ENCODE measurements at places on chromosomes 1 and 21.

- no peak for DNase-seq
Measured at GRCh38 chr1:207101720-207102119, 2.3 kb upstream of the C4BPA start.

DNA sequence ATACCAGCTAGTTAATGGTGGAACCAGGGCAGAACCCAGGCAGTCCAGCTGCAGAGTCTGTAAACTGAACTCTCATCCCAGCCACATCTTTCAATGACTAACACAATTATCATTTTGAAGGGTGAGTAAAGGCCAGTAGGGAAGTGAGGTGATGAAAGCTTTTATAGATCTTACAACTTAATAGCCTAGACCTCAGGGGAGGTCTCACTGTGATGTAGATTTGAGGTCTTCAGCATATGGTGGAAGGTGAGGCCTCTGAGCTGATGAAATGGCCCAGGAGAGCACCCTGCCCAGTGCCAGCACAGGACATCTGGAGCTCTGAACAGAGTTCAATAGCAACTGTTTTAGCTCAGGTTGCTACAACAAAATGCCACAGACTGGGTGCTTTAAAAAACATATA lies 44.8 kb upstream of the POU2F1 start:
- DNase-seq, result no peak

GRCh38 chr1:36735436-36735835 lies 252.7 kb upstream of the CSF3R start:
- no peak for DNase-seq

DNA sequence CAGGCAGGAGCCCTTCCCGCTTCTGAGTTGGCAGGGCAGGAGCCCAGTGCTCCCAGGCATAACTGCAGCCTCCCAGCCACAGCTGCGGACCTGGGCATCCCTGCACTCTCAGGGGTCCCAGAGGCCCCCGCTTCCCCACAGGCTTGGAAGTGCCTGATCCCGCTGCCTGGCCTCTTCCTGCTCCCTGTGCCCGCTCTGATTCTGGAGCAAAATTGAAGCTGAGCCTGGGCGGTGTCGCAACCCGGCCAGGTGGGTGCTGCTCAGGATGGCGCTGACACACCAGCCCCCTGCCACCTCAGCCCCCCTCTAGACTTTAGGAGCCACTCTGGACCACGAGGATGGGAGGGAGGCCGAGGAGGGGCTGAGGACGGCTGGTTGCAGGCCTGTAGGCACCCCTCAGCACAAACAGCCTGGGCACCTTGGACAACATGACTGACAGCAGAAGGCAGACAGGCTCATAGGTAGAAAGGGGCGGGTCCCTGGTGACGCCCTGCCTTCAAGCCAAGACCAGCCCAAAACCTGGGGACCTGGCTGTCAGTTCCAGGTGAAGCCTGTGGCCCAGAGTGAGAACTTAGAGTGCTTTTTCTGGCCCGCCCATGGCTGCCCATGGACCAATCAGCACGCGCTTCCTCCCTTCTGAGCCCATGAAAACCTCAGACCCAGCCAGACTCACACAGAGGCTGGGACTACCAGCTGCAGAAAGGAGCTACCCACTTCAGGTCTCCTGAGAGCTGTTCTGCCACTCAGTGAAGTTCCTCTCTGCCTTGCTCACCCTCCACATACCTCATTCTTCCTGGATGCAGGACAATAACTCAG lies 7.2 kb downstream of the HLCS start:
- DNase-seq, result no peak

GRCh38 chr1:208437401-208437800 lies 193.2 kb upstream of the PLXNA2 start:
- DNase-seq, result peak; percentile 24

DNA sequence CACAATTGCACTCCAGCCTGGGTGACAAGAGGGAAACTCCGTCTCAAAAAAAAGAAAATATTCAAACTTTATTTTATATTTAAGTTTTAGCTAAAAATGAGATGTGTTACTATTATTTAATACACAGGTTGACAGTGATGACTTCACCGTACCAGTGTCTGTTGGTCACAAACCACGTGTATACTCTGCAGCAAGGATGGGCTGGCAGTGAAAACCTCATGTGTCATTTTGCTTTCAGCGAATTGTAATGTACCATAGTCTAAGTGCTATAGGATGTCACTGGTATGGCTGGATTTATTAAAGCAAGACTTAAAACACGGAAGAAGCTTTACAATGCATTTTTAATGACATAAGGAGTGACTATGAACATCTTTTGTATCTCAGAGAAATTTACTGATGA lies 28.1 kb upstream of the NHLH2 start:
- no peak for DNase-seq

DNA sequence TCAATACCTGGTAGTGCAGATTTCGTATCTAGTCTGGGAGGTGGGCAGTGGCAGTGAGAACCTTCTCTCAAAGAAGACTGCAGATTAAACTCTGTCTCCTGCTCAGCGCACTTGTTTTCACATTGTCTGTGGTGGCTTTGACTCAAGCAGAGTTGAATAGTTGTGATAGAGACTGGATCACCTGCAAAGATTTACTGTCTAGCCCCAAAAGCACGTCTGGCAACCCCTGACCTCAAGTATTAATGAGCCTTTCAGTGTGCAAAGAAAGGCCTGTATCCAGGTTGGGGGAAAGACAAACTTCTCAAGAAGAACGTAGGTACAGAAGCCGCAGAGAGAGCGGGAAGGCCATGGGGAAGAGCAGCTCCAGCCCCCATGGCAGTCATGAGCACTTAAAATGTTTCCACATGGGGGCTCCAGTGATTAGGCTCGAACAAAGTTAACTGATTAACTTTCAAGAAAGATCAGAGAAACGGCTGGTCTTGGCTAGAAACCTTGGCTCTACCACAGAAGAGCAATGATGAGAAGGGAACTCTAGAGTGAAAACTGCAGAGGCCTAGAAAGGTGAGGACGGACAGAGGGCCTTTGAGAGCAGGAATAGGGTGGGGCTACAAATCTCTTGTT lies 15.2 kb downstream of the HENMT1 start:
- no peak for DNase-seq

DNA sequence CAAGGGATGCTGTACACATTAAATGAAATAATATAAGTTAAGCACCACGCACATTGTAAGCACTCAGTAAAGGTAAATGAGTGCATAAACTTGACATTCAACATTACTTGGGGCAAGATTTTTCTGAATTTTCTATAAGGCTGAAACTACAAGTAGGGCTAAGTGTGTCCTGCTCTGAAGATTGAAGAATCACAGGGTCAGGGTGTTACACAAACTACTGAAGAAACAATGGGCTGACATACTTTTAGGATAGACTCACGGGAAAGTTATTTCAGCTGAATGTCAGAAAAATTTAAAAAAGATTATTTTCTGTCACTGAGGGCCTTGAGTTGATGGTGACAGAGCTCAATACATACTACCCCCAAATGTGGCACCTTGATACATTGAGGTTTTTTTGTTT lies 644.2 kb upstream of the PLXNA2 start:
- DNase-seq, result no peak

GRCh38 chr1:208172423-208173145 lies 71.6 kb downstream of the PLXNA2 start:
- no peak for DNase-seq

DNA sequence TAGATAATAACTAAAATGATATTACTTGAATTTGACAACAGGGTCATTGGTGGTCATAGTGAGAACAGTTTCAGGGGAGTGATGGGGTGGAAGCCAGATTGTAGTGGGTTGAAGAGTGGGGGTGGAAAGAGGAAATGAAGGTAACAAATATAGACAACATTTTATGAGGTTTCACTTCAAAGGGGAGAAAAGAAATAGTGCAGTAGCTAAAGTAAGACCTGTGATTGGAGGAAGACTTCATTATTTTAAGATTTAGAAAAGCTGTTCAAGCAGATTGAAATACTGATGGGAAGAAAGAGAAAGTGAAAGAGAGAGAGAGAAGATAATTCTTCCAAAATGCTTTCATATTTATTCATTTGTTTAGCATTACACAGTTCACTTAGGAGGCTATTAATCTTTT lies 52.0 kb upstream of the KCNA3 start:
- DNase-seq, result no peak

GRCh38 chr1:12521096-12521495 lies 96.9 kb downstream of the DHRS3 start:
- peak; percentile 73 for DNase-seq

- no peak for DNase-seq
Measured at GRCh38 chr1:102472520-102472919, 475.8 kb upstream of the OLFM3 start.

- DNase-seq, result no peak
Measured at GRCh38 chr1:186102107-186102506, 272.9 kb downstream of the TPR start.

- no peak for DNase-seq
Measured at GRCh38 chr1:36367798-36368197, 17.9 kb downstream of the STK40 start.

- no peak for DNase-seq
Measured at GRCh38 chr1:64523413-64524337, 53.7 kb downstream of the CACHD1 start.

DNA sequence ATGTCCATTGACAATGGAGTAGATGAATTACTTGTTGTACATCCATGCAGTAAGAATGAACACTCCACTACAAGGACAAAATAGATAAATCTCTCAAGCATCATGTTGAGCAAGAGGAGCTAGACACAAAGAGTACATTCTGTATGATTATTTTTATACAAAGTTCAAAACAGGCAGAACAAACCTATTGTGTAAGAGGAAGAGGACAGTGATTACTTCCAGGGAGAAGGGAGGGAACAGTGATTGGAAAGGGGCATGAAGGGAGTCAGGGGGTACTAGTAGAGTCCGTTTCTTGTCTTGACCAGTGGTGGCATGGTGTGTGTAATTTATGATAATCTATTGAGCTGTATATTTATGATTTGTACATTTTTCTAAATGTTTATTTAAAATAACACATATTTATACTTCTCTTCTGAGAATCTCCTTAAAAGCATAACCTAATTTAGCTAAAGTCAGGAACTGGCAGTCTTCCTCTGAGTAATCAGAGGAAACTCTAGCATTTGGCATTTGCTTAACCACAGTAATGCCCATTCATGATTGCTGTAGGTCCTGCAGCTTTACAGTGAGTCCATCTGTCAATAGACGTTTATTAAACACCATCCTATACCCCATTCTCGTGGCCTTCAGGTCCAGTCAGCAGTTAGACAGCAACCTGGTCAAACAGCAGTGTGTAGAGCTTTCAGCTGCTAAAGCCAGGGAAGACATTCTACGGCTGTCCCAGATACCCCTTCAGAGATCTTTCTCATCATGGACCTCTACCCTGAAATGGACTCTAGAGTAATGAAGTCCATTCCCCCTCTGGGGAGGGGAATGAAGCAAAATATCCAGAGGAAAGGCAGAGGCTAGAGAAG lies 114.1 kb upstream of the GALNT2 start:
- no peak for DNase-seq

DNA sequence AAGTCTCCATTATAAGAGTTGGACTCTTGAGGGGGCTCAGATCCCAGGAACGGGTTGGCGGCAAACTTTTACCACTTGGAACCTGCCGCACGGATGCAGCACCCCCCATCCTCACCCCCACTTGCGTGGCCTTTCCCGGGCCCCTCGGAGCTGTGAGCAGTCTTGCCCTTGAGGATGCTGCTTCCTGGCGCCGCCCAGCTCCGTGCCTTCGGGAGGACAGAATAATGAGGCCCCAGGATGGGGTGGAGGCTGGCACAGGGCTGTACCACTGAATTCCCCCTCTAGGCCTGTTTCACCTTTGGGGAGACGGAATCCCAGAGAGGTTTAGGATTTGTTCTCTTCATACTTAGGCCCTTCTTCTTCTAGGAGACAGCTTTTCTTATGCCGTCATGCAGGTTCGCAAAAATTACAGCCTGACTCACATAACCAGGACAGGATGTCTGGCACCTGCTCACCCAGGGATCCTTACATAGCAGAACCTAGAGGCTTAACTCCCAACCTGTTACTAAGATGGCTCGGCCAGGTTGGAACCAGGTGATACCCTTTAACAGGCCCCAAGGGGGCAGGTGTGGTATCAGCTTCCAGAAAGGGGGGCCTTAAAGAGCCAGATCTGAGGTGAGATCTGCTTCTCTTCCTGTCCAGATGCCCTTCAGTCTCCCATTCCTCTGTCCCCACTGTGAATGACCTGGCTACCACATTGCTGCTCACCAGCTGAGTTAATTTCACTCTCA lies 1.5 kb downstream of the TRNP1 start:
- no peak for DNase-seq

- peak; percentile 97 for DNase-seq
Measured at GRCh38 chr1:200351826-200352549, 57.8 kb downstream of the ZNF281 start.

- DNase-seq, result no peak
Measured at GRCh38 chr1:210464519-210465039, 135.9 kb downstream of the HHAT start.

DNA sequence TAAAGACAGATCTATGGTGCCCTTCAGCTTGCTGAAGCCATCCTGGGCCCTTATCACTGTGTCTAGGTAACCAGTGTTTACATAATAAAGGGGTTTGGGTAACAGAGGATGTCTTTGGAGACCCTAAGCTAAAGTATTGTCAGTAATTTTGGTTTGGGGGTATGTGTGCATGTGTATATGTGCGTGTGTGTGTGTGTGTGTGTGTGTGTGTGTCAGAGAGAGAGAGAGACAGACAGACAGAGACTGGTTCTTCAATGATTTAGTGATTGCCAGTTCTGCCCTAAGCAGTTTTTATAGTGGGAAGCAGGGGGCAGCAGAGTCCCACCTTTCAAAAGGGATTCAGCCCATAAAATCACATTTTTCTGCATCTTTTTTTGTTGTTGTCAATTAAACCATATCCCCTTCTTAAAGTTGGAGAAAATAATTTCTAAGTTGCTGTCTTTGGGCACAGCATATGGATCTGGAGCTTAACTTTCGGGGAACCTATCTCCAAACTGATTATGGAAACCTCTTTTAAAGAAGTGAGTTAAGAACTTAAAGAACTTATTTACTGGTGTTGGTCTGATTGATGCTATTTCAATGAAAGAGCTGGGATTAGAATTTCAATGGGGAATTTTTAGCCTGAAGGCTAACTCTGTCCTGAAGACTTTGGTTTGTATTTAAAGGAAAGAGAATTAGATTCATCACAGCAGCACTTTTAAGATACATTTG lies 51.1 kb downstream of the ZNF326 start:
- no peak for DNase-seq

DNA sequence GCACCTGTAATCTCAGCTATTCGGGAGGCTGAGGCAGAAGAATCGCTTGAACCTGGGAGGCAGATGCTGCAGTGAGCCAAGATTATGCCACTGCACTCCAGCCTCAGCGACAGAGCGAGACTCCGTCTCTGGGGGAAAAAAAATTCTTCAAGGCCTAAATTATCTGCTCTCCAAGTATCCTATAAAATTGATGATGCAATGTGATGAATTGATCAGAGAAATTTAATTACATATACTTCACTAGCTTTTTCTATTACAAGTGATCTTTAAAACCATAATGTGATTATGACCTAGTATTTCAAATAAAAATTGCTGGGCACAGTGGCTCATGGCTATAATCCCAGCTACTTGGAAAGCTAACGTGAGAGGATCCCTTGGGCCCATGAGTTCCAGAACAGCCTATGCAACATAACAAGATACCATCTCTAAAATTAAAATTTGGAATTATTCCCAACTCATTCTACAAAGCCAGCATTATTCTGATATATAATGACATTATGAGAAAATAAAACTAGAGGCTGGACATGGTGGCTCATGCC lies 43.7 kb downstream of the ARID4B start:
- DNase-seq, result no peak
